ENCODE measurements at places on chromosomes 4 and X. TPM values are rescaled to one million over a fixed set of nuclear protein-coding genes. Genes with fewer than 3 reads are reported as not detected.
A peak's percentile ranks its signal among the peaks of the same experiment; 100 is the strongest.

PORCN gene
- 18.1 TPM for total RNA-seq

GRCh38 chr4:113384600-113384999 is 335.1 kb downstream of the ANK2 start:
- no peak overlapping the region for H3K4me3 ChIP-seq
- H3K27ac ChIP-seq: no peak overlapping the region
- no peak for DNase-seq

OTUD6A gene
- not detected for total RNA-seq

CENPVL1 gene
- not detected for total RNA-seq

FGFR3 gene
- 4.5 TPM for total RNA-seq

DNA sequence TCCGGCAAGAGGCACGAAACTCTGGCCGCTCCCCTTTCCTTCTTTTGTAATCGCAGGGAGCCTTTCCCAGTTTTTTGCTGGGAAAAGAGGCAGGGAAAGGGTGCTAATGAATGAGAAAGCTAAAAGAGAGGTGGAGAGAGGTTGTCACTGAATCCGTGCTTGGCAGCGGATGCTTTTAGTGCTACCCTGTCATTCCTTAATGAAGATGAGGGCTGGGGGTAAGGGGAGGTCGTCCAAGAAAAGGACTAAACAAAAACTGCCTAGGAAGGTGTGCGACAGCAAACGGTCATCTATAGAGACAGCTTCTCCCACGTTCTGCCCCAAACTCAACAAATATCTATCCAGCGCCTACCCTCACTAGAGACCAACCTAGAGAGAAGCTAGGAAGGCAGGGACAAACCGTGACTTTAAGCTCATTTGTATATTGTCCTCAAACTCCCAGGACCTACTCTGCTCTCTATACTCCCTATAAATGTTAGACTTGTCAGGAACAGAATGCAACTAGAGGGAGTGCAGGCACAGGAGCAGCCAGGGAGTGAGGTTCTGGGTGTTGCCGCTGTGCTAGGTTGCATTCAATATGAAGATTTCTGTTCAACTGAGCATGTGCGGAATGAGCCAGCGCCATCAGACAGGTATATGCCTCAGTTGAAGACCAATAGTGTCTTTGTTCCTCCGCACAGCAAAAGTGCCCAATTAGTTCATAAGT is 777 bp upstream of the CASK start:
- H3K36me3 ChIP-seq: no peaks in the 10 kb centered on the region
- peaks cover 5% of the 10 kb centered on the region for H3K27me3 ChIP-seq
- H3K27ac ChIP-seq: peak overlapping the region; percentile 83
- DNase-seq: no peak
- no peaks in the 10 kb centered on the region for H3K4me1 ChIP-seq

PDK3 gene
- 18.3 TPM for total RNA-seq

KLHL8 gene
- total RNA-seq: 6.3 TPM

MYL5 gene
- total RNA-seq: 12.0 TPM

RADX gene
- total RNA-seq: 3.5 TPM
